Left ventricle myocardium superior (tissue), 1 donor: ENCODE measurements at places on chromosomes 2 and 18.

GRCh38 chr2:26284132-26284531 lies 39.4 kb downstream of the HADHB start:
- no peak for DNase-seq

GRCh38 chr18:30971338-30971956 lies 71.1 kb downstream of the DSC3 start:
- no peak for DNase-seq

- DNase-seq: no peak
Observed at GRCh38 chr2:80830891-80831290, 526.3 kb upstream of the LRRTM1 start.

GRCh38 chr2:33042265-33042664 lies 95.5 kb downstream of the LTBP1 start:
- no peak for DNase-seq

GRCh38 chr2:64404002-64404731 lies 49.8 kb upstream of the LGALSL start:
- peak; percentile 90 for DNase-seq

DNA sequence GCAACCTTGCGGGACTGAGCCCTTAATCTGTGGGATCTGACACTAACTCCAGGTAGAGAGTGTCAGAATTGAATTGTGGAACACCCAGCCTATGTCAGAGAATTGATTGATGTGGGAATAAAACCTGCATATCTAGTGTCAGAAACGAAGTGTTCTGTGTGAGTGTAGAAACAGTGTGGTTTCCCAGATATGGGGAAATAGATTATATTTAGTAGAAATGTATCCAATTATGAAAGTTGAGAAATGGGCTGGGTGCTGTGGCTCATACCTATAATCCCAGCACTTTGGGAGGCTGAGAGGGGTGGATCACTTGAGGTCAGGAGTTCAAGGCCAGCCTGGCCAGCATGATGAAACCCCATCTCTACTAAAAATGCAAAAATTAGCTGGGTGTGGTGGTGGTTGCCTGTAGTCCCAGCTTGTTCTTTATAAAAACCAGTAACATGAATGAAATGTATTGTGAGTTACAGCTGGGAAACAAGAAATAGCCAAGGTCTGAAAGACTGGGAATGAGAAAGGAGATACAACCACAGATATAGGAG lies 4.3 kb upstream of the TP53I3 start:
- no peak for DNase-seq

GRCh38 chr2:45288532-45289417 lies 279.5 kb upstream of the SIX2 start:
- no peak for DNase-seq

GRCh38 chr2:131413148-131413747 lies 49.3 kb upstream of the RAB6D start:
- no peak for DNase-seq

- no peak for DNase-seq
Observed at GRCh38 chr2:43420389-43420801, 175.4 kb downstream of the THADA start.

GRCh38 chr2:10398496-10398895 lies 49.6 kb downstream of the ODC1 start:
- peak; percentile 58 for DNase-seq

DNA sequence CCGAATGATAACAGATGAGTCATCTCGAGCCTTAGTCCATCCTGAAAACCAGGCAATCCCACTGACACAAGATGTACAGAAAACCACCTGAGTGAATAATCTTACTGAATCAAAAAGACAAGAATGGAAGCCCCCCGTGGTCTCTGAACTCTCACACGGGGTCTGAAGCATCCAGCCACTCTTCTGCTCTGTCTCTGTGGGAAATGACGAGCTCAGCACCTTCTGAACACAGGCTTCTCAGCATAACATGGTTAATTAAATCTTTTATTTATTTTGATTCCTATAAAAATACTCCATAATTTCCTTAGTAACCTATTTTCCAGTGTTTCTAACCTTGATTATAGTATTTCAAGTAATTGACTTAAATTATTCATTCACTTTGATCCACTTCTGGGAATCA lies 203.7 kb downstream of the TMEM163 start:
- DNase-seq: no peak

DNA sequence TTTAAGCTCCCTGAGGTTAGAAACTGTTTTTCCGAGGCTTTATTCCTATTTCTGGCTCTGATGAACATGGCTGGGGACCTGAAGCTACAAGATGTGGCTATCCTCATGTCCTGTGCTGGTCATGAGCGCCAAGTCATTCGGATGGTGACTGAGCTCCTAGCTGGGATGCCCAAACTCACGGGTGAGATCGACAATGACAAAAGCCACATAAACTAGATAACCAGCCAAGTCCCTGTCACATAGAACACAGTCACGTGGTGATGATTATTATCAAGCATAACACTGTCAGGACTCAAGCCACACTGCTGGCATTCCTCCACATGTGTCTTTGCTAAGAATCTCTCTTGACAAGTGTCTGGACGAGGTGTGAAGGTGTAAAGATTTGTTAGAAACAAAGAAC lies 274.9 kb downstream of the CLIP4 start:
- no peak for DNase-seq

GRCh38 chr2:222998459-222998858 lies 53.5 kb upstream of the KCNE4 start:
- DNase-seq: no peak

DNA sequence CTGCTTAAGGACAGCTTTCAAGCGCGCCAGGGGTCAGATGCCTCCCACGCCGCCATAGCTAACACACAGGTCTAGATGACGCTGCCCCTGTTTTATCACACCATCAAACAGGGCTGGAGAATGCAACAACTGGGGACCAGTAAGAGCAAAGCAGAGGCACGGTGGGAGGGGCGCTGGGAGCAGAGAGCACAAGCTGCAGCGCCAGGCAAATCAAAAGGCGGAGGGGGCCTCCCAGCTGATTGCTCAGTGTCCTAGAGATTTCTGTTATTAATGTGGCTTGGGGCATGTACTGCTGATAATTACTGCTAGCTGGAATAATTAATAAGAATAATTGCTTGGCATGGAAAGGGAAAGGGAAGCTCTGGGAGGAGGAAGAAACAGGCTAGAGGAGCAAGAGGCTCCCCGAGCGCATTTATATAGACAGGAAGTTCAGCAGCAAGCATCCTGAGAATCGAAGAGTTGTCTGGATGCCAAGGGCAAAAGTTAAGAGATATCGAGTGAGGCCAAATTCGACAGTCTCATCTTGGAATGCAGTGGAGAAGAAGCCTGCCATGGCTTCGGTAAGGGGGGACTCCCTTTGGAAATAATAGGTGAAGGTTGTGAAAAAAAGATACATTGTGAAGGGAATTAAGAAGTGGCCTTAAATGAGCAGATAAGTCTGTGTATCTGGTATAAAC lies 104.5 kb upstream of the ZNF521 start:
- peak; percentile 32 for DNase-seq

- no peak for DNase-seq
Observed at GRCh38 chr18:78429127-78430108, 550.2 kb upstream of the SALL3 start.

DNA sequence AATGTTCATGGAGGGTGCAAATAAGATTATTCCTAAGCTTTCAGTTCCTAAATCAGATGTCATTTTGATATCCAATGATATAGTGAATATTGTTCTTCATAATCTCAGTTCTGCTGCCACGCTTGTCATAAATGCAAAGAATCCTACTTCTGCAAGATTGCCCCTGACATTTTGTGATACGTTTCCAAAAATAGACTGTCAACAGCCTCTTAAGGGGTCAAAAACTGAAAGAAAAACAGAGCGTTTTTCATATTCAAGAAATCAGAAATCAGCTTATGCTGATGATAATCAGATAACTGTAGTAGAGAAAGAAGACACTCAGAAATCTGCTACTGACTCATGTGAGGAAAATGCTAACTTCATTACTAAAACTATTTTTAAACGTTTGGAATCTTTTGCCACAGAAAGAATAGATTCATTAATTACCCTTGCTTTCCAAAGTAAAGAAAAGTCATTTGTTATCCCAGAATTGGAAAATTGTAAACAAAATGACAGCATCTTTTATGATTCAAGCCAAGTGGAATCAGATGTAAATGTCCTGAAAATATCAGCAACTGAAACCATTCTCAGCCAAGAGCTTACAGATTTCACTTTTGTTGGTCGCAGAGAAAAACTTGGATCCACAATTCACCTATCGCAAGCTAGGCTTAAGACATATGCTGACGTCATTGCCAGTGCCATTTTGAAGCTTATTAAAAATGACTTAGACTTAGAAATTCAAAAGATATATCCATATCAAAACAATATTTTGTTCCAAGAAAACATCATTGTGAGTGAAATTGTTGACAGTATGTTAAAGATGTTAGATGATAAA lies 55.1 kb downstream of the FSIP2 start:
- no peak for DNase-seq

DNA sequence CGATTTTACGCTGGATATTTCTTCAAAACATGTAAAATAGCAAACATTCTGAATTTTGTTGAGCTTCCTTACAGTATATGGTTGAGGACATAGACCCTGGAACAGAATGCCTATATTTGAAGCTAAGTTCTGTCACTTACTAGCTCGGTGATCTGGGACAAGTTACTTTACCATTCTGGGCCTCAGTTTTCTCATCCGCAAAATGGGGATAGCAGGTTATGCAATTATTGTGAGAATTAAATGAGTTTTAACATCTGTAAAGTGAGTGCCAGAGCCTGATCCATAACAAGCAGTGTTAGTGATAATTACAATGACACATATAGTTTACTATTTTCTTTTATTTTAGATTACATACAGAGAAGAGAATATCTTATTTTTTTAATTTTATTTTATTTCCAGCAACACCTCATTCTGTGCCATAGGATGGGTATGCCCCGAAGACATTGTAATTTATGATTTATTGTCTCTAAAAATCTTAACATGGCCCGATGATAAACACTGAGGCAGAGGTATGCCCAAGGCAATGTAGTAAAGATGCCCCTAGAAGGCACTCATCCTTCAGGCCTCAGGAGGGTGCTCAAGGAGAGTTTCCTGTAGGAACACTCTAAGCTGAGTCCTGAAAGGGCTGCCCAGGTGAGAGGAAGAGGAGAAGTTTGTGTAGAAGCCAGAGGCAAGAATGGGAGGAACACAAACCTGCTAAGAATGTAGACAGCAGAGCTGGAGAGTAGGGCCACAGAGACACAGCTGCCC lies 250.9 kb downstream of the BCL11A start:
- DNase-seq: no peak
